ENCODE measurements at places on chromosomes 13 and 19.

DNA sequence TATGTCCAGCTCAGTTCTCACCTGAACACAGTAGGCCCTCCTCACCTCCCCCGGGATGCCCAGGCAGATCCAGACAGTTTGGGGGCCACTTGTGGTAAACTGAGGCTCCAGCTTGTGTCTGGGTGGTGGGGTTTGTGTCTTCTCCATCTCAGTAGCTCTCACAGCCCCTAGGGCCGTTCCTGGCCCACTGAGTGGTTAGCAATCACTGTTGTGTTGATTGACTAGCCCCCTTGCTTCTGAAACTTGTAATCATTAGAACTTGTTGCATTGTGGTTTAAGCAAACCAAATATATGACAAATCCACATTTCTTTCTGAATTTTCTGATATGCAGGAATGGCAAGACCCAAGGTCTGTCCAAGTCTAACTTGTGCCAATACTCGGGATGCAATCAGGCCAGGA lies 13.9 kb upstream of the ZNF536 start:
- no peak for DNase-seq

GRCh38 chr19:522726-523125 lies 8.8 kb upstream of the CDC34 start:
- DNase-seq: no peak

DNA sequence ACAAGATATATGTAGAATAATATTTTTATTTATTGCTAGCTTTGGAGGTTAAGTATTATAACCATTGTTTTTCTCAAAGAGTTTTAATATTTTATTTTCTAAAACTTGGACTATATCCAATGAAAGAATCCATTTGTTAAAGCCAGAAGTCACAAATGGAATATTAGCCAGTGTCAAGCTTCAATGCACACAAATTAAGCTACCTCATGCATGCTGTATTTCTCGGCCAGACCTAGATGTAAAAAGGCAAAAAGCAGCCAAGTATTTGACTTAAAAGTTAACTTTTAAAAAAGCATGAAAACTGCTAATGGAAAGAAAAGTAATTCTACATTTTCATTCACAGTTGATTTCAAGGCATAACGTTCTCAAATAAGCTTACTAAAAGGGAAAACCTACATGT lies 160.0 kb upstream of the ATXN8OS start:
- peak; percentile 36 for DNase-seq

- no peak for DNase-seq
Measured at GRCh38 chr13:83295686-83296085, 586.6 kb downstream of the SLITRK1 start.

DNA sequence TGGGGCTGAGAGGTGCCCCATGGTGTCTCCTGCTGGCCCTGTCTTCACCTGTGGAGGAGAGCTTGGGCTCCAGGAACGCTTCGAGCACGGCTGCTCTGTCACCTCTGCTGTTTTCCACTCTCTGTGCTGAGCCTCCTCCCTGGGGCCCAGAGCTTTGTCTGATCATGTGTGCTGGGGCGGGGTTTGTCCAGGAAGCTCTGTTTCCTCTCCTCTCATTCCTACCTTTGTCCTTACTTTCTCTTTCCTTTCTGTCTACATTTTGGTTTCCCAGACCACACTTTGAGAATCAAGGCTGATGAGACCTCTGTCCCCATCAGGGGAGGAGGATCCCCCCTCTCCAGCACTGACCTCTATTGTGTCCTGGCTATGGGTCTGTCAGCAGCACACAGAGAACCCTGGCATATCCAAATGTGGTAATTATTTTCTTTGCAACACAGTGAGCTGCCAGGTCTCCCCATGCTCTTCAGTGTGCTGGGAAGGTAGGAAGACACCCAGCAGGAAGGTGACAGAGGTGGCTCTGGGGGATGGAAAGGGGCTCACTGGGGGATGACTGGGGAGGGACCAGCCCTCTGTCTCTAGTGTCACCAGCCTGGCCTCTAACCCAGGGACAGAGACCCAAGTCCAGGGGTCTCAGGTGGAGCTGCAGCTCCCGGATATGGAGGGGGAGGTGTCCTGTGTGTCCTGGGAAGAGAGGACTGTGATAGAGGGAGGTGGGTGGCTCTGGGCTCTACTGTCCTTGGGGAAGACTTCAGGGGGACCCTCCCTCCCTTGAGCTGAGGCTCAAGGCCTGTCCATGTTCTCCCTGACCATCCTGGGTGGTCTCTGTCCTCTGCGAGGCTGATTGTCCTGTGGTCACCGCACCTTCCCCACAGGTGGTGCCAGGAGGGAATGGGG lies at the start of gene CEACAM1:
TSS of gene CEACAM1 (minus strand) at position 128 of the 894 bp plus-strand sequence. CDS start at position 21, 107 bp downstream.
- no peak for DNase-seq

DNA sequence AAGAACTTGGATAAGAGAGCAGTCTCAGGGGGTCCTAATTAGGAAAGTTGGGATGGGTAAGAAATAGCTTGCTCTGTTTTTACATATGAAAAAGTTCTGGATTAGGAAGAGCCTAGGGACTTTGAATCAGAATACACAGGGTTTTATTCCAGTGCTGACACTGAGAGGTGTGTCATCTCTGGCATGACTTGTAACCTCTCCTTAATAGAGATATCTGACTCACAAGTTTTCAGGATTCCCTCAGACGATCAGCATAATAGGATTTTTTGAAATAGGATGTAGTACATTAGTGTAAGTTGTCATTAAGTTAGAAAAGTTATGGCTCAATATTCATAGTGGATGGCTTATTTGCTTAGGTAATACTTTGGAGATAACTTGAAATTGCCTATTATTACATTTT lies 555.2 kb upstream of the MIR17HG start:
- no peak for DNase-seq

GRCh38 chr13:94270556-94270955 lies 208.9 kb downstream of the DCT start:
- DNase-seq: no peak

- peak; percentile 48 for DNase-seq
Measured at GRCh38 chr13:107867701-107868661, 347.4 kb downstream of the LIG4 start.

DNA sequence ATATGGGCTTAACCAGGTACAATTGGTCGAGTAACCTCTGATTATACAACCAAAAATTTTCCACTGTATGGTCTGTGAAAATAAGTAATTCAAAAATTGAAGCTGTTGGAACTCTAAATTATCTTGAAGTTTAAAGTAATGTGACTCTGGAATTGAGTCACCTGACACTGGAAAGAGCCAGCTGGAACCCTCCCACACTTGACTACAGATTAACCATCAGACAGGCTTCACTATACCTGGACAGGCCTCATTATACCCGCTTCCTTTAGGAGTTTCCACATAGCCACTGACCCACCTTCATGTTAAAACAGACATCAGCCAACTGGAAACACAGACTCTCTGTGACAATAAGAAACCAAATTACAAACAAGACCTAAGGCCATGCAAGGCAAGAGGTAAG lies 1.3 kb downstream of the ZNF433 start:
- DNase-seq: peak; percentile 47

DNA sequence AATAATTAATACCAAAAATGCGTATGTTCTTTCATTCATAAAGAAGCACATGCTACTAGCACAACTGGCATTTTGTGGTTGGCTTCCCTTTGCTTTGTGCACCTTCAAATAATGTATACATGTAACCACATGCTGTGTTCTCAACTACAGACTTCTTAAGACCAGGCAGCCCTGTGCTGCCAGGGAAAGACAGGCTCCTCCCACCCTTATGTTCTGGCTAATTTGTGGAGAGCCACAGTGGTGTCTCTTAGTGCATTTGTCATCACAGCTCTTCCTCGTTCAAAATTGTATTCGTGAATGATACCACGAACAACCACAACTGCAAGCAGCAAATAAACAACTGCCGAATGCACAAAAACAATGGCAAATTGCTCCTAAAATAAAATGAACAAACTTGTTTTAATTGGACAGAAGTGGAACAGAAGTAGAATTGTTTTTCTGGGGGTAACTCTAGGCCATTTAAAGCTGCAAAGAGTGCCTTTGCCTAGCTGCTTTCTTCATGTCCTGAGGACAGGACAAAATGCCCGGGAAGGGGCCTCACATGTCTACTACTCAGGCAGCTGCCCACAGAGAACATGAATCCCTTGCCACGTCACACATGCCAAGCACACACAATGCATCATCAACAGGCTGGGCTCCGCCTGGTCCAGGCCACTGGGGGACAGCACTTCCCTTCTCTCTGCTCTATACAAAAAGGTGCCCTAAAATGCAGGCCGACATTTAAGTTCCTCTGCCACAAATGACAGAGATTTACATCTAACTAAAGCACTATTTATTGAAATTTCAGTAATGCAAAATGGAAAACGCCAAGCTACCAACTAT lies 21.7 kb downstream of the IRS2 start:
- DNase-seq: no peak

DNA sequence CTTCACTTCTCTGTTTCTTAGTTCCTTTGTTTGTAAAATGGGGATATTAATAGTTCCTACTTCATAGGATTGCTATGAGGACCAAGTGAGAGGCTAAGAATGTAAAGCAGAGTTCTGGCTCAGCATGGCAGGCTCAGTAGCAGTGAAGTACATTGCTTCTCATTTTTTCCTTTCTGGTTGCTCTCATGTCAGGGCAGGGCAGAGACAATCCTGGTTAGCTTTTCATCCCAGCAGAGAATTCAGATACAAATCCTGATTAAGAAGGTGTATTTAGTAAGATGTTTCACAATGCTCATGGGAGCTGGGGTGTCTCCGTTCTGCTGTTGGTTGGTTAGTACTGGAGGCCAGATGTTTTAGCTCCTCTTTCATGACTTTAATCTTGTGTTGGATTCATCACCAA lies 42.9 kb downstream of the WASF3 start:
- DNase-seq: no peak

DNA sequence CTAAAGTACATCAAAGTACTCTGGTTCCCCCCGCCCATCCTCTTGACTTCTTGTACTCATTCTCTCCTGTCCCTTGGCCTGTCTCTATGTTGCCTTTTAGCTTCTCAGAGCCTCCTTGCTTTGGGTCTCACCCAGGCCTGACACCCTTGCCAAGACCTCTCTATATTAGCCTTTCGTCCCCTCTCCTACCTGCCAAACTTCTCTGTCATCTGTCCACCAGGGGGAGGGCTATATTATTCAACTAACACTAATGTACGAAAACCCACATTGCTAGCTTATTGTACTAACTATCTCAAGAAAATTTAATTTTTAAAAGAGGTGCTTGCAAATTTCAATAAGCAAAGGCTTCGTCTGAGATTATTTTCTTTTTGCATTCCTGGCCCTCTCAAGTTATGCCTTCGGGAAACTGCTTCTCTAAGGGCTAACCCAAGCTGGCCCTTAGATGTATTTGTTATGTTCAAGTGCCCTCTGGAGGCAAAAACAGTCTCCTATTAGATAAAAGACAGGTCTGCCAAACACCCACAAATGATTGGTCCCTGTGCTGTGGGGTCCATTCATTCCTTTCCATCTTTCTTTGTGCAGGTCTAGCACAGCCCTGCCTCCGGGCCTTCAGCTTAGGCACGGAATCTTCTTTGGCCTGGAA lies 6.3 kb upstream of the MRPS31 start:
- peak; percentile 40 for DNase-seq

- no peak for DNase-seq
Measured at GRCh38 chr19:50152578-50152977, 10.5 kb downstream of the IZUMO2 start.

DNA sequence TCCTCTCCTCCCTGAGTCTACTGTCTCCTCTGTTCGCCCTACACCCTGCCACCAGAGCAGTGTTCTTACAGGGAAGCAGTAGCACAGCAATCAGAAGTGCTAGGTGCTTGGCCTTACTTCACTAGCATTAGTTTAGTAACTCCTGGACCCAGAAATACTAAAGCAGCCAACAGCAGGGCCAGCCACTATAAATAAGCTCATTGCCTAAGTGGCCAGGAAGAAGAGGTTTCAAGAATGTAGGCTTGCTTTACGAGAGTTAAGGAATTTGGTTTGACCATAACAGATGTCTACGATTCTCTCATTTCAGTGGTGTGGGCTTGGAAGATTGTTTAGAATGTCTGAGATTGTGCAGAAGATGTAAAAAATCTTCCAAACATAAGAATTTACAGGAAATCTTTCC lies 103.3 kb downstream of the ZAR1L start:
- DNase-seq: no peak

GRCh38 chr13:28533125-28533436 lies 38.2 kb upstream of the FLT1 start:
- no peak for DNase-seq

GRCh38 chr13:62324842-62325241 lies 909.2 kb upstream of the PCDH20 start:
- DNase-seq: no peak

GRCh38 chr13:52686376-52686775 lies 33.7 kb downstream of the SUGT1 start:
- no peak for DNase-seq

GRCh38 chr13:98919566-98919965 lies 58.3 kb downstream of the DOCK9 start:
- no peak for DNase-seq

DNA sequence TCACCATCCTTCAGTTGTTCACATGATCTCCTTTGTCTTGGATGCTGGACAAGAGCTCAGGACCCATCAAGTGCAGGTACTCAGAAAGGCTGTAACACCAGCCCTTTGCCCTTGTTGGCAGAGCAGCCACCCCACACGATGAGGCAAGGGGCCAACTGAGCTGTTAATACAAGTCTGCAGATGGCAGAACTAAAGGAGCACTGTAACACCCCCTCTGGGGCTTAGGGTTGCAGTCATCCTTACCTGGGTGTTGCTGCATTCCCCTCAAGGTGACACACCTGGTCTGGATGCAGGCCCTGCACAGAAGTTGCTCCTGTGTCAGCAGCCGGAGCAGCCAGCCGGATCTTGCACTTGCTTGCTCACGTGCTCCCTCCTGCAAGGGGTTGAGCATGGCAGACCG lies 52.0 kb downstream of the STARD13 start:
- no peak for DNase-seq

- no peak for DNase-seq
Measured at GRCh38 chr13:100941377-100942368, 267.1 kb upstream of the TMTC4 start.

GRCh38 chr13:20442798-20443381 lies 82.8 kb downstream of the CRYL1 start:
- no peak for DNase-seq

- peak; percentile 60 for DNase-seq
Measured at GRCh38 chr19:54478677-54479266, 5.7 kb upstream of the CDC42EP5 start.

DNA sequence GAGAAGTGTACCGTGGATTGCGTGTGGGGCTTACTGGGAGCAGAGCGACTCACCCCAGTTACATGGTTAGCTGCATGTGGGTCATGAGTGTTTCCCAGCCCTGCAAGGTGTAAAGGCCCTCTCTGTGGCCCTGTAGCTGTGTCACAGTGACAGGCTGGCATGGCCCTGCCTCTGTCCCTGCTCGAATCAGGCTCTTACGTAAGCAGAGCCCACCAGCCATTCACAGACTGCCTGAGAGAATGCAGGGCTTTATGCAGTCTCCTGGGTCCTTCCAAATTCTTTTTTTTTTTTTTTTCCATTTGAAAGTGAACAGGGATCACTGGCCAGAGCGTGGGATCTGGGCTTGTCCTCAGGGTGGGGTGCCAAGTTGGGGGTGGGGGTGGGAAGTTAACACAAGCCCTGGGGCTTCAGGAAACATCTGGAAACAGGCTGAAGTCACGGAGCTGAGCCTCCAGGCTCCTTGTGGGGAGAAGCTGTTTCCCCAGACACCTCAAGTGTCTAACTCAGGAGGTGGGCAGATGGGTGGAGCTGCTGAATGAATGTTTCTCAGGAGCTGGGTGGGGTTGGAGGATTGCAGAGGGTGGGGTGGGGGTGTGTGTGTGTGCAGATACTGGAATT lies 13.4 kb downstream of the TECR start:
- no peak for DNase-seq

- DNase-seq: no peak
Measured at GRCh38 chr13:30593001-30593400, 24.7 kb upstream of the USPL1 start.

- DNase-seq: peak; percentile 37
Measured at GRCh38 chr13:22278336-22278929, 607.6 kb downstream of the FGF9 start.

GRCh38 chr13:89061821-89062220 lies 1390.7 kb downstream of the SLITRK5 start:
- DNase-seq: no peak
